CD14-positive monocyte (primary cell): ENCODE measurements at places on chromosomes 3 and 15.

DNA sequence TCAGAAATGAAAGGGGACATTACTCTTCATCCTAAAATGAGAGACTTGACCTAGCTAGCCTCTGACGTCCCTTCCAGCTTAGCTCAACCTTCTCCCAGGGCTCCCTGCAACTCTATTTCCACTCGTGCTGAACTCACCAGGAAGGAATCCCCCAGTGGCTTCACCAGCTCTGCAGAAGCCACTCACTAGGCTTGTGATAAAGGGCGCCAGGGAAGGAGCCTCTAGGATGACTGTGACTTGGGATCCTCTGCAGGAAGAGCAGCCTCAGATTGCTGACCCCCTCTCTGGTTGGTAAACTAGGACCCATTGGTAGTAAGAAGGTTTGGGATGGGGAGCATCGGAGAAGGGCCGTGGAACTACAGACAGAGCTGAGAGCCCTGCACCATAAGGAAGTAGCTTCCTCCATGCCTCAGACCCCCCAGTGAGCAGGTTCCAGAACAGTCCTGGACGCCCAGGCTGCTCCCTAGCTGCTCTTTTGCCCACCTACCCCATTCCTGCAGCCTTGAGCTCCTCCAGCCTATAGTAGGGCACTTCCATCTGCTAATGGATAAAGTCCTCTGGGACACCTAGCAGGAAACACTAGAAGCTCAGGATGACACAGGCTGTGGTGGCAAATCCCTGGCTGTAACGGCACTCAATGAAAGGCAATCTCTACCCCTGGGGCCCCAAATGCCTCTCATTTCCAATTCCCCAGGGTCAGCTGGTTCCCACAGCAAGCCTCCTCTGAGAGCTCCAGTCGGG, 26.0 kb downstream of the PLA2G4F start:
- peak; percentile 1 for DNase-seq

GRCh38 chr3:14810070-14810791, 8.5 kb upstream of the FGD5 start:
- no peak for DNase-seq

GRCh38 chr15:69185706-69186105, 25.3 kb downstream of the GLCE start:
- DNase-seq = peak; percentile 27

DNA sequence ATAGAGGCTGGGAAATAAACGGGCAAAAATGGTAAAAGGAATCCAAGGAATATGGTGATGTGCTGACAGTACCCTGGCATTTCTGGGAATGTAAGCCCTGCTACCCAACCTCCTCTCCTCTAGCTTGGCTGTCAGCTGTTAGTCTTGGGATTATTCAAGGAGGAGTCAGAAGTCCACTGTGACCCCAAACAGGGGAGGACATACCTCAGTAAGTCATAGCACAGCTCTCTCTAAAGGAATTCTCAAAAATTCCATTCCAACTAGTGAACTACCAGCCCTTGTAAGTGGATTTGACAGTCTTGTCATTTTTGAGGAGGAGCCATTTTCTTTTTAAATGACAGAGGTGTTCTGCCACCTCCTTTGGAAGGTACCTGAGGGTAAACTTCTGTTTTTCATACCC, 207.5 kb downstream of the PDCD6IP start:
- no peak for DNase-seq

DNA sequence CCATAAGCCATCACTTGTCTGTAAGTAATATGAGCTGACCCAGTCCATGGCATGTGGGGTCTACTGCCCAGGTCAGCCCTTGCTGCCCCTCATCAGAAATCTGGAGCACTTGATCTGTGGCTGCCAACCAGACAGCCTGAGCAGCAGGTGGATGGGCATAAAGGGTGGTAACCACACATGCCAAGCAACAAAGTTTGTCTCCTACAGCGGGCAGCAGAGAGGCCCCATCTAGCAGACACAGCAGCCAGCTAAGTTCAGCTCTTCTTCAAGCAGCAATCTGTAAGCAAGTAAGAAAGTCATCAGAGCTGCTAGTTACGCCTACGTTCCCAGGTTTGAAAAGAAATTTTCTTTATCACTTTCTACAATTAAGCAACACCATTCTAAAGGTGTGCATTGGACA, 27.9 kb downstream of the CHCHD4 start:
- no peak for DNase-seq

- DNase-seq = no peak
These were observed 73.1 kb upstream of the GCNT3 start for GRCh38 chr15:59538494-59538893.

DNA sequence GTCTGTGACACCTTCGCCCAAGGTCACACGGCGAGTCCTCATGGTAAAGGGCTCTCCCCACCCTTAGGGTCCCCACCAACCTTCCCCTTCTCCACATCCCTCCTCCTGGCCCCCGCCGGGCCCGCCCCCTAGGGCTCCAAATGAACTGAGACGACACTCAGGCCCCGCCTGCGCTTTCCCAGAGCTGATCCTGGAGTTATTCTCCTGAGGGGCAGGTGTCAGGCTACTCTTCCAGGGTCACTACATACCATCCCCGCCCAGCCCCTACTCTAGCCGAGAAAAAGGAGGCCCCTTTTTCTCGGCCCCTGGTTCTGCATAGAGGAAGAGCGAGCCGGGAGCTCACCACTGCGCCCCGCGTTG, 292 bp downstream of the USP4 start:
- no peak for DNase-seq

- DNase-seq = no peak
These were observed 132.2 kb downstream of the FNDC3B start for GRCh38 chr3:172171396-172172075.

- peak; percentile 90 for DNase-seq
These were observed 40.0 kb downstream of the PTPN23 start for GRCh38 chr3:47420511-47421484.

DNA sequence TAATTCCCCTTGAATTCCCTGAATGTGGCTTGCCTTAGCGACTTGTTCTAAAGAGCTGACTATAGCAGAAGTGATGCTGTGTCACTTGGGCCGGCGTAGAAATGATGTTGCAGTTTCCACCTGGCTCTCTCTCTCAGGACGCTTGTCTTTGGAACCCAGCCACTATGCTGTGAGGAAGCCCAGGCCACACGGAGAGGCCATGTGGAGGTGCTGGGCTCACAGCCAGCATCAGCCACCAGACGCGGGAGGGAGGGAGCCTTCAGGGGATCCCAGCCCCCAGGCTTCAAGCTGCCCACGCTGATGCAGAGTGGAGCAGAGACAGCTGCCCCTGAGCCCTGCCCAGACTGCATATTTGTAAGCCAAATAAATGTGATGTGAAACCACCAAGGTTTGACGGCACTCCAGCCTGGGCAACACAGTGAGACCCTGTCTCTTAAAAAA, 18.6 kb downstream of the RNU5B-1 start:
- DNase-seq = no peak

DNA sequence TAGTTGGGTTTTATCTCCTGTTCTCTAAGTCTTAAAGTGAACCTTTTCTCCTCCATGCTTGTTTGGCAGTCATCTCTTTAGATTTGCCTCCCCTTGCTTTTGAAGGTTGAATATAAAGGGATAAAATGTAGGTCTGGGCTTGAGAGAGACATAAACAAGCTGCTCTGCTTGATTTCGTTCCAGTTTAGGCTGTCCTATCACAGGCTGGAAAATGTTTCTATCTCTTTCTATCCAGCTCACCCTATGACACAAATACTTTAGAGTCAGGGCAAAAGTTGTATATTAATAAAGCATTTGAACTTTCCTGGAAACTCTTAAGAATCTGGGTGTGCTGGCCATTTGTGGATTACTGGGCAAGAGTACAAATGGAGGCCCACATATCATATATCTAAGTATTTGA, 29.5 kb upstream of the ZBBX start:
- DNase-seq = no peak

- no peak for DNase-seq
These were observed 31.8 kb downstream of the PCOLCE2 start for GRCh38 chr3:142857056-142857455.

GRCh38 chr3:29618395-29619282, 337.8 kb downstream of the RBMS3 start:
- peak; percentile 5 for DNase-seq

GRCh38 chr3:77222701-77223100, 182.8 kb downstream of the ROBO2 start:
- no peak for DNase-seq

GRCh38 chr3:124447845-124448244, 282.4 kb upstream of the UMPS start:
- no peak for DNase-seq

DNA sequence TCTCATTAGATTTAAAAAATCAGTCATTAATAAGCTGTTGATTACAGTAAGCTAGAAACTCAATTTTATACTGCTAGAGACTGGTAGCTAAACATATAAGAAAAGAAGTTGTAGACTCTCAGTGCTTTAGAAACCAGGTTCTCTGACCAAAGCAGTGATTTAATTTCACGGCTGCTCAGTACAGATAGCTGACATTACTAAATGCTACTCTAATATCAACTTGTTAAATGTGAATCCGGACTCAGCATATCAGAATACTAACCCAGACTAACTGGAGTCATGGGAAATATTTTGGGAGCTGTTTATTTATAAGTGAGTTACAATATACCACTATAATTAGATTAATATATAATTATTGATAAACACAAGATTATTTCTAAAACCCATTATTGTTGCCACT, 80.4 kb downstream of the NEDD4 start:
- no peak for DNase-seq

GRCh38 chr3:33100229-33100628, 3.3 kb upstream of the GLB1 start:
- DNase-seq = no peak

- no peak for DNase-seq
These were observed 19.1 kb downstream of the USP3 start for GRCh38 chr15:63523306-63523990.

- DNase-seq = peak; percentile 60
These were observed 327.3 kb upstream of the TLE3 start for GRCh38 chr15:70424937-70425411.

GRCh38 chr3:134017490-134017889, 12.2 kb downstream of the SLCO2A1 start:
- no peak for DNase-seq

- DNase-seq = peak; percentile 6
These were observed 88.9 kb upstream of the TBC1D5 start for GRCh38 chr3:17831366-17831765.

DNA sequence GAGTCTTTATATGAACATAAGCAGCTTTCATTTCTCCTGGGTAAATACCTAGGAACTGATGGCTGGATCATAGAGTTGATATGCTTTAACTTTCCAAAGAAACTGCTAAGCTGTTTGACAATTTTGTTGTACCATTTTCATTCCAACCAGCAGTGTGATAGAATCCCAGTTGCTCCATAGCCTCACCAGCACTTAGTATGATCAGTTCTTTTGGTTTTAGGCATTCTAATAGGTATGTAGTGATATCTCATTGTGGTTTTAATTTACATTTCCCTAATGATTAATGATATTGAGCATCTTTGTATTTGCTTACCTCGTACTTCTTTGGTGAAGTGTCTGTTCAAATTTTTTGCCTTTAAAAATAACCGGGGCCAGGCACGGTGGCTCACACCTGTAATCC, 38.4 kb upstream of the SMAD6 start:
- DNase-seq = no peak

GRCh38 chr15:28942046-28942445, 56.3 kb downstream of the APBA2 start:
- no peak for DNase-seq

- no peak for DNase-seq
These were observed 46.7 kb upstream of the PYDC2 start for GRCh38 chr3:191414286-191414685.

DNA sequence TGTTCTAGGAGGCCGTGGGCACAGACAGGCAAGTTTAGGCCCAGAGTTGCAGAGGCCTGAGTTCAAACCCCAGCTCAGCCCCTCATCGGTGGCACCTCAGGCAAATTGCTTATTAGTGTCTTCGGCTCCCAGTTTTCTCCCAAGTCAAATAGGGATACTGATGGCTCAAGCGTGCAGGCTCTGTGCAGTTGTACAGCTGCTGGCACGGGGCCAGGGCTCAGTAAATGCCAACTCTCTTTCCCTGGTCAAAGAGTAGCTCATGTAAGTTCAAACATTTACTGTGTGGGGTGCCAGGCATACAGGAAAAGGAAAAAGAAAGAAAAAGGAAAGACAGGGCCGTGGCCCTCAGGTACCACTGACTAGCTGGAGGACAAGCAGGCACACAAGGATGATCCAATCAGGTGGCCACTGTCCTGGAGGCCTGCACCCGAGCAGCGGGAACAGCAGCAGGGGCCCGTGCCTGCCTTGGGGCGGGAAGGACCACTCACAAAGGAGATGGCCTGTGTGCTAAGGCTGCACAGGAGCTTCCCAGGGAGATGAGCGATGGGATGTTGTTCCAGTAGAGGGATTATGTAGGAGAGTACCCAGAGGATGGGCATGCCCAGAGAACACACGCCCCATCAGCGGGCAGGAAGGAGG, 70.8 kb downstream of the TBC1D2B start:
- no peak for DNase-seq

DNA sequence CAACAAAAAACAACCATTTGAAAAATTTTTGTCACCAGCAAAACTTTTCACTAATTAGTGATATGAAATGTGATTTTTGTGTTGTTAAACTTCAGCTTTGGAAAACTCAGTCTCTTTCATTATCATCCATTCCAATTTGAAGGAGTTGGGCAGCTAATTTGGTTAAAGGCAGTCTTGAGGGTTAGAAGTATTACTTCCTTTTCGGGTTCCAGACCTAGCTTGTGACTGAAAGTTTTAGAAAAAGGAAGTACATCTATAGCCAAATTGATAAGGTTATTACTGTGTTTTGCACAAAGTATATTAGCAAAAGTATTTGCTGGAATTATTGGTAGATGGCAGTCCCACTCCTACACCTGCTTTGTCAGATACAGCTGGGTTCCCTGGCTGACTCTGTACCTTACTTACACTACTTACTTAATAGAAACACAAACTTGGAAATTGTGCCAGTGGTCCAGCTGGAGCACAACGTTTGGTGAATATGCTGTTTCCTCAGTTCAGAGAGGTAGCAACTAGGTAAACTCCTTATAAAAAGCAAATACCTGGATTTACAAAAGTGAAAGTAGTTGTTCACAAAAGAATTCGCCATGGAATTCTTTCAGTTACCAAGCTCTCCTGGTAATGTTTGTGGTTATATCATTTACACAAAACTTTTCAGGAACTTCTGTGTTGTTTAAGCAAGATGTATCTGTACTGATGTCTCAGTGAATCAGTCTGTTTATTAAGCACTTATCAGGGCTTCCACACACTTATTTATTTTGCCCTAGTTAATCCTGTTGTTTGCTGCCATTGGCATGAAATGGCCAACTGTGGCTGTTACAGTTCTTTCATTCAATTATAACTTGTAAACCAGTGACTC, 31.6 kb downstream of the TIPARP start:
- DNase-seq = peak; percentile 64

DNA sequence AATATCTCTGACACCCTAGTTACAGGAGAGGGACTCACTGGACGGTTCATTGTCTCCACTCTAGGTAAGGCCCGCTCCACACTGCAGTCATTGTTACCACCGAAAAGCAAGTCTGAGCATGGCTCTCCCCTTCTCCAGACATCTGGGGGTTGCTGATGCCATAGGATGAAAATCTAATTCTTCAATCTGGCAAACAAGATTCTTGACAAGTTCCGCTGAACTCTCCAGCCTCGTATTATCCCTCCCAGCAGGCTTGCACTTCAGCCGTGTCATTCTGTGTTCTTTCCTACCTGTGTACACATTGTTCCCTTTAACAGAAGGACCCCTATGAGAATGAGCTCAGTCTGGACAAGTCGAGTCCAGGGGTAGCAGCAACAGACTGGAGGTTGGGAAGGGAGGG, 152.3 kb upstream of the NR2E3 start:
- DNase-seq = no peak

GRCh38 chr3:106930086-106930485, 447.2 kb upstream of the CCDC54 start:
- DNase-seq = no peak
